ENCODE measurements at places on chromosomes 6 and 20.
A peak's percentile ranks its signal among the peaks of the same experiment; 100 is the strongest.

DNA sequence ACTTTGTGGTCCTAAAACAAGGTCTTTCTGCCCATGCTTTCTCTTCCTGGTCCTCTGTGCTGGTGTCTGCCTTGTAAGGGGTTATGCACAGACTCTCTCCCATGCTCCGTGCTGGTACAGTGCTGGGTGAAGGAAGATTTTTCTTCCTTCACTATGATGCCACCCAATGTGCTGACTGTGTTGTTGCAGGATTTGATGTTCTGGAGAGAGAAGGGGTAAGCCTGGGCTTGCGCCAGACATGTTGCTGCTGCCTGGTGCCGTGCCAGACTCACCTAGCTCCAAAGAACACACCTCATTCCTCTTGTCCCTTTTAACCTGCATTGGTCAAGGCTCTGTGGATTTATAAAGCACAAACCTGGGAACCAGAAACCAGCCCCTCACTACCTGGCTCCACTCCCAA is 28.4 kb upstream of the ARMH2 start:
- DNase-seq: no peak

DNA sequence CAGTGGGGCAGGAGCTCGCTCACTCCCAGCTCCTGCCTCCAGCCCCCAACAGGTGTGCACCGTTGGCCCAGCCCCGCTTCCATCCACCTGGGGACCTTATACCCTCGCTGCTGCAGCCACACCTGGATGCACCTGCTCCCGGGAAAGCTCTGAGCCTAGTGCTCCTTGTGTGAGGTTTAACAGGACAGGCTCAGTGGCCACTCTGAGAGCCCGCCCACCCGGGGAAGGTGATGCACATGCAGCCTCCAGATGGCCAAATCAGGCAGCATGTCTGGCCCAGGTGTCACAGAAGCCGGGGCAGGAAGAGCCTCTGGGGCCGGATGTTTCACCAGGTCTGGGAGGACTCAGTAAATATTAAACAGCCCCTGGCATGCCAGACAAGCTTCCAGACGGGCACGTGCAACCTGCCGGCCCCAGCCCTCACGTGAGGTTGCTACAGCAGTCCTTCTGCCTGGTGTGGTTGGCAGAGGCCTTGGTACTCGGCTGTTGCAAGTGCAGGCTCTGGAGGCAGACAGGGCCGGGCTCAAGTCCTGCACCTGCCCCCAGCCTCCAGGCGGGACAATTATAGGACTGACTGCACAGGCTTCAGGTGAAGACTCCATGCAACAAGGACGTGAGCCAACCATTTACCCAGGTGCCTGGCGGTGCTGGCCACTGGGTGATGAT is 66.9 kb downstream of the RIPOR3 start:
- DNase-seq: peak; percentile 80

DNA sequence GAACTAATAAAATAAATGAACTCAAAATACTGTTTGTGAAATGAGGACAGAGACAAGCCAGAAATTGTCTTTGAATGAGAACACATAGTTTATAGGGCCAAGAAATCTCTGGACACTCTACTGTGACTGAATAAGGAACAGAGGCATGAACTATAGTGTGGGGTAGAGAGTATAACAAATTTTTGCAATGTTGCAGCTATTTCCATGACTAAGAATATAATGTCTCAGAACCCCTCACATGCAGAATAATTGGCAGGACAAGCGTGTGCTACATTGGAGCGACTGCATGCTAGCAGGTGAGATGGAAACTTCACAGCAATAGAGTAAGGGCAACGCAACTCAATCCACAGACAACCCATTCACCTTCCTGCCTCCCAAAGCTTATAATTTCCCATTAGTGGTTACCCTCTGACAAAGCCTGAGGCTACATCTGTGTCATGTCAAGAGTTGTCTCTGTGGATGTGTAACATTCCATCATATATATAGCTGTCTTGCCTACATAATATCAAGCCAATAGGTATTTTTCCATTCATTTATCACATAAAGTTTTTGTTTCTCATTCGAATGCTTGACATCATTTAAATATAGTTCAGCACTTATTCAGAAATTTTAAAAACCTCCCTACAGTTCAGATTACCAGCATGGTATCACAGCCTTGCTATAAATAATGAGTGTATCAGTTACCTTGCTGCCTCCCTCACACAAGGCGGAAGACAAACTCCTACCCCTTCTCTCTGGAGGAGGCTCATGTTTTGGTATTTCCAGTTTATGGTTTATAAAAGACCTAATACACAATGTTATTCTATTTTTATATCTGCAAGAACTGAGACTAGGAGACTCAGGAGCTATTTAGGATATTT is 47.9 kb upstream of the ECHDC1 start:
- no peak for DNase-seq

DNA sequence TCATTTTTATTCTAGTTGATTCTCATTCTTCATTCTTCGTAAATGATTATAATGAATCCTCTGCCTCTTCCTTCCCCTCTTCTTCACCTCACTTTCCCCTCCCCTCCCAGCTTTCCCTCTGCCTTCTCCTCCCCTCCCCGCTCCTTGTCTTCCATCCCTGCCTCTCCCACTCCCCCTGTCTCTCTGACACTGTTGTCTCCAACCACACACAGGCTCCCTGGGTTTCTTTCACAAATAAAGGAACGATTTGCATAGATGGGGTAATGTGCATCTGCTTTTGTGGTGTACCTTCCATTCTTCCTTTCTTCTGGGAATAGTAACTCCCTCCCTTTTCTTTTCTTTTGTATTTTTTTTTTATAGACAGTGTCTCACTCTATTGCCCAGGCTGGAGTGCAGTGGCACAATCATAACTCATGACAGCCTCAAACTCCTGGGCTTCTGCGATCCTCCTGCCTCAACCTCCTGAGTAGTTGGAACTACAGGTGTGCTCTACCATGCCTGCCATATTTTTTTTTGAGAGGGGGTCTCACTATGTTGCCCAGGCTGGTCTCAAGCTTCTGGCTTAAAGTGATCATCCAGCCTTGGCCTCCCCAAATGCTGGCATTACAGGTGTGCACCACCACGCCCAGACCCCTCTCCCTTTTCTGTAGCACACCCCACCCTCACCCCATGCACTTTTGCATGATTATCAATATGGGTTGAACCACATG is 318.6 kb downstream of the PRKN start:
- no peak for DNase-seq

DNA sequence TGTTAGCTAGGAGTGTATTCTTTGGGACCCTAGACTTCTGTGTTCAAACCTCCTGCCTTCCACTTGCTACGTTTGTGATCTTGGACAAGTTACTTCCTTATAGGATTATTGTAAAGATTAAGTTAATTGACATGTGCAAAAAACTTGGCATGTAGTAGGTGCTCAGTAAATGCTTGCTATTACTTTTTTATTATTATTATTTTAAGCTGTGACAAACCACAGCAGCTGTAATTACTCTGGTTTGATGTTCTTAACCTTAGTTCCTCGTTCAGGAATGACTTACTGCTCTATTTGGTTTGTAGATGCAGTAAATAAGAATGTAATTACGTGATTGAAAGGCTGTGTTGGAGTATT is 3.2 kb downstream of the ARFGEF2 start:
- DNase-seq: no peak

DNA sequence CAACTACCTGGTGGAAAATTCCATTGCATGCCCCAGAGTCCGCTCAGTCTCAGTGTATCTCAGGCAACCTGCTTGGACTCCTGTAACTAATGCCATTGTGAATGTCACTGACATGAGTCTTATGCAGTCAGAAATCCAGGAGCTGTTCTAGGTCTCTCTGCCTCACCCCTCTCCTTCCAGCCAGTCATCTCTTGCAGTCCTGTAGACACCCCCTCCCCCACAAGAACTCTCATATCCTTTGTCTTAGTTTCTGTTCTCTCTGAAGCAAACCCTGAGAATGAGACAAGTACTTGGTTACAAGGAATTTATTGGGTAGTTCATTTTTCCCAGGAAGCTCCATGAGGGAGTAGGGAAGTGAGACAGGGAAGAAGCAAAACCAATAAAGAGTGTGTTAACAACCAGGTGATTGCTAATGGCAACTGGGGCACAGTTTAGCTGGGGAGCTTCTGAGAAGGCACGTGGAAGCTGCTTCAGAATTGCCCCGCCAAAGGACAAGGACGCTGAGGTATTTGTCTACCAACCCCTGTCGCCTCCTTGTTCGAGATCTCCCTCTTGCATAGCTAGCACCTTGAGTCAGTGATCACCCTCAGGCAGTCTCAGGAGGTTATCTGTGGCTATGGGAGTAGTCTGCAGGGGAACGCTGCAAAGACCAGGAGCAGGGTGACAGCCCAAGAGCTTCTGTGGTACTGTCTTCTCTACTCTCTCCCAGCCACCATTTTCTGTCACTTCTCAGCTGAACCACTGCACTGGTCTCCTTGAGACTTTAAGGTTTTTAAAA is 911.4 kb upstream of the FLRT3 start:
- DNase-seq: no peak

DNA sequence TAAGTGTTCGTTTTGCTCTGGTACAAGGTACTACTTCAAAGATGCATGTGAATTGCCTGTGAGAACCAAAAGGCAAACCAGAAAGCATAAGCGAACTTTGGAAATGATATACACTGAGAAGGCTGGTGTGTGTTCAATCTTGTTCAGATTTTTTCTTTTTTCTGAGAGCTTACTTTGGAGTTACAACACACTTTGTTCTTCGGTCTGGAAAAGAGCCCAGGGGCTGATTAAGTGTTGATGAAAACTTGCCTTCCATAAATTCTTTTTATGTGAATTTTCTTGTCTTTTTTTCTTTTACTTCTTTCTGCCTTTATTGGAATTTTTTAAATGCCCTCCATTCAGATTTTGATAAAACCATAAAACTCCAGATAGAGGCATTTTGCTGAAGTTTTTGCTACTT is 395.1 kb upstream of the SASH1 start:
- DNase-seq: no peak

DNA sequence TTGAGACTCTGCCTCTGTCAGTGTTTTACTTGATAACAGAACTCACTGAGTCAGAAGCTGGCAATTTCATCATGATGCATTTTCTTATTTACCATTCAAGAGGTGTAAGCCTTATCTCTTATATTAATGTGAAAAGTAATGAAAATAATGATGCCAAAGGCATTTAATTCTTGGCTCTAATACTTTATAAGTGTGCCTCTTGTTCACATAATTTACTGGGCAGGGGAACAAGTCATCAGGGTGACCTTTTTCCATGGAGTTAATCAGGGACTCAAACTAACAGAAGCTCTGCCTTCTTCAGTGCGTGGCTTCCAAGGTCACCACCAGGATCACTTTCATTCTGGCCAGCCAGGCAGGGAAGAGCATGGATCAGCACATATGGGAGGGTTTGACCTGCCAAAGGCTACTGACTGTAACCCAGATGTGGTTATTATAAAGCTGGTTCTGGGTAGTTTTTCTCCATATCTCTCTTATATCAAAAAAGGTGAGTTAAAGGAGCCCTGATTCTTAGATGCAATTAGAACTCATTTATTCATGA is 5.2 kb upstream of the PLCB1 start:
- no peak for DNase-seq

DNA sequence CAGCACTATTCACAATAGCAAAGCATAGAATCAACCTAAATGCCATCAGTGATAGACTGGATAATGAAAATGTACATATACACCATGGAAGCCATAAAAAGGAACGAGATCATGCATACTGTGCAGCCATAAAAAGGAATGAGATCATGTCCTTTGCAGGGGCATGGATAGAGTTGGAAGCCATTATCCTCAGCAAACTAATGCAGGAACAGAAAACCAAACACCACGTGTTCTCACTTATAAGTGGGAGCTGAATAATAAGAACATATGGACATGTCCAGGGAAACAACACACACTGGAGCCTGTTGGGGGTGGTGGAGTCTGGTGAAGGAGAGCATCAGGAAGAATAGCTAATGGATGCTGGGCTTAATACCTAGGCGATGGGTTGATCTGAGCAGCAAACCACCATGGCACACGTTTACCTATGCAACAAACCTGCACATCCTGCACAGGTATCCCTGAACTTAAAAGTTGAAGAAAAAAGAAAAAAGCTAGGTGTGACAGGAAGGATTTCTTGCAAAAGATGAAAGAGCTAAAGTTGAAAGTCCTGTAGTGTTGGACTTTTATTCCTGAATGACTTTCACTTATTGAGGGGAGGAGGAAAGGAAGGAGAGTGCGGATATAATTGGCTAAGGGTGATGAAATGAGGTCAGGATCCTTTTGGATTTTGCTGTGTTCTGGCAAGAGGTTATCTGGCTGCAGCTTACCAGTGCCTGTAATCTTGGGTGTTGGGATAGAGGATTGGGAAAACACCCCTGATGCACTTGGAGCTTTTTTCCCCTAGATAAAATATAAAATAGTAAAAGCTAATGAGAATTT is 8.5 kb downstream of the TRMT11 start:
- DNase-seq: no peak

- no peak for DNase-seq
Observed at GRCh38 chr6:55557146-55557545, 21.8 kb downstream of the HMGCLL1 start.

- DNase-seq: peak; percentile 95
Observed at GRCh38 chr20:43457640-43458421, at the start of gene SRSF6. Gene SRSF6, plus strand, starts transcription at chr20:43457896. Its CDS starts 138 bp downstream, at chr20:43458034.

- DNase-seq: no peak
Observed at GRCh38 chr6:71490876-71491275, 202.3 kb downstream of the OGFRL1 start.

GRCh38 chr6:23180504-23181293 is 611.3 kb downstream of the HDGFL1 start:
- no peak for DNase-seq

DNA sequence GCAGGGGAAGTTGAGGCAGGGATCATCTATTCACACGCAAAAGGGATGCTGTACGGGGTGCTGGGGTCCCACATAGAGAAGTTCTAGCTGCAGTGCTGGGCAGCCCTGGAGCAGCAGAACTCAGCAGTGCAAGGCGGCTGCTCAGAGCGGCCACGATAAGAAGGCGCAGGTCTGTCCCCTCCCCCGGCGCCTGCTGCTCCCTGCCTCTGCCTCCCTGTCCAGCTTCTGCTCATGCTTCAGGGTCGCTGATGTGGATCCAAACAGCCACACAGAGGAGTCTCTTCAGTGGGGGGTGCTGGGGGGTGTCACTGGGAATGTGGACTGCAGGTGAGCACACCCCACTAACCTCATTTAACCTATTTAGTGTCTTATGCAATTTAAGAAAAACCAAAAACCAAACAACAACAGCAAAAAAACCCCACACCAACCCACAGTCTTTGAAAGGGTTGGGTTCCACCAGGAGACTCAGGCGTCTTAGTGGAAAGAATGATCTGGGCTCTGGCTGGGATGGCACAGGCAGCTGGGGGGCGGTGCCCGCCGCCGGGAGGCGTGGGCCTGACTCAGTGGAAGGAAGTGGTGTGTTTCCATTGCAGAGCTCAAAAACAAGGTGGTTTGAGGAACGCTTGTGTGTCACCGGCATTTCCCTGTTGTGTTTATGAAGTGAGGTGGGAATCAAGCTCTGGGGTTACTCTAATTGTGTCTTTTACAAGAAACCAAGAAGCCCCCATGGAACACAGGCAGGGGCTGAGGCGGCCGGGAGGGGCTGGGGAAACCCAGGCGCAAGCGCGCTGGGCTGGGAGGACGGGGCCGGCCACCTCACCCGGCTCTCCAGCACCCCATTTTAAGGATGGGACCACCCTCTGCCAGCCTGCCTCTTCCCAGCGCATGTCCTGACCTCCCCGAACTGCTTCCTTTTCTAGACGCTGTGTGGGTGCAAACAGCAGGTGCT is 55.1 kb downstream of the IRF4 start:
- no peak for DNase-seq
